ENCODE measurements at places on chromosomes 3 and 15.

DNA sequence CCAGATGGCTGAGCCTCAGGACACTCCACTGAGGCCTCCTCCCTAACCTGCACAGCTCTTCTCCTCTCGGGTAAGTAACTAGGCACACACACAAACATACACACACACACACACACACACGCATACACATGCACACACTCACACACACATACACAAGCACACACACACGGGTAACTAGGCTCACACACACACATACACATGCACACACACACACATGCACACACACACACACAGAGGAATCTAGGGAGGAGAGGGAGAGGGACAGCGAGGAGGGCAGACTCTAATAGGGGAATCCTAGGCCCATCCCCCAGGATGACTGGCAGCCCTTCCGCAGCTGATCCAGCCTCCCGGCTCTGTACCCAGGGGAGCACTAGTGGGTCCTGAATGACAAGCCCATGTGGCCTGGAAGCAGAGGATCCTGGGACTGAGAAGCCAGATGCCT, 177.4 kb upstream of the LINGO1 start:
- no peak for DNase-seq

- DNase-seq = no peak
Measured at GRCh38 chr3:150376001-150376848, 31.9 kb upstream of the TSC22D2 start.

DNA sequence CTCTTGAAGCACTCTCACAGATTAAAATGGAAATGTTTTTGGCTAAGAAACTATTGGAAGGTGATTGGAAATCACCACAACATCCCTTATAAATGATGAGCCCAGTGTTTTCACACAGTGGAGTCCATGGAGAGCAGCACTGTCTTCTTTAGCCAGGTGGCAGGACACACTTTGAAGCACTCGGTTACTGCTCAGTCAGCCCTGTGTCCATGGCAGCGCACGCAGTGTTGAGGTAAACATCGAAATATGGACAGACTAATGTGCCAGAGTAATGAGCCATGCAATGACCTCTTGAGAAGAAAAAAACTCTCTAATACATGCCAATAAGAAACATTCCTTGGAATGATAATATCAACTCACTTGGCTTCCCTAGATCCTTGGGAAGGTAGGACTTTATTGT, 66.6 kb downstream of the TGFBR2 start:
- no peak for DNase-seq

- no peak for DNase-seq
Measured at GRCh38 chr3:180408654-180409053, 193.3 kb upstream of the TTC14 start.

GRCh38 chr3:10342781-10343180, 21.9 kb upstream of the SEC13 start:
- DNase-seq = no peak

GRCh38 chr3:61810953-61811497, 249.7 kb downstream of the PTPRG start:
- DNase-seq = no peak

- DNase-seq = no peak
Measured at GRCh38 chr3:51671734-51672475, 853 bp downstream of the TEX264 start.

GRCh38 chr15:101723171-101723873, 951 bp downstream of the TARS3 start:
- no peak for DNase-seq

DNA sequence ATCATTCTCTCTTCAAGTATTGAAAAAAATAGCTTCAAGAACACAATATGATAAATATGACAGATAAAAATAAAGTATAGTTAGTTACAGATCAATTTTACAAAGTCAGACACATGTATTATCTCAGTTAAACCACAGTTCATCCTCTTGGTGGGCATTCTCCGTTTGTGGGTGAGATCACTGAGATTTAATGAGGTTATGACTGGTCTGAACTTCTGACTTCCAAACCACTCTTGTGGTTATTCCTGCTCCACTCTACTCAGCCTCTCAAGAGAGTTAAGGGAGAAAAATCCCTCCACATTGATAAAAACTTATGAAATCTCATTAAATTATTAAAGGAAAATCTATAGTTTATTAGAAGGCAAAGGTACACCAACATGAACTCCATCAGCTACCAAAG, 229.9 kb upstream of the LRTM1 start:
- DNase-seq = no peak

DNA sequence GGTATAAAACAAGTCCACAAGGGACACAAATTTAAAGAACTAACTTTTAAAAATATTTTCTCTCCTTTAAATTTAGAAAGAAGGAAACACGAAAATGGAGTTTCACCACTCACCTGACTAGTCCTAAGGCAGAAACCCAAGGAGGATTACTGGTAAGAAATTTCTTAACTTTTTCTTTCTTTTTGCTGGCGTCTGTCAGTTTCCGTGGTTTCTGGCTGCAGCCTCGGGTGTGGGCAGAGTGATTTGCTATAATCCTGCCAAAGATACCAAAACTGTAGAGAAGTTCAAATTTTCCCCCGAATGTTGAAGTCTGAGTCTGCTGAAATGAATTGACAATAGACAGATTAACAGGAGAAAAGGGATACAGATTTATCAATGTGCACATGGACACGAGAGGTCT, 843.6 kb upstream of the ALCAM start:
- no peak for DNase-seq

- DNase-seq = no peak
Measured at GRCh38 chr15:56739964-56740640, 6.8 kb upstream of the ZNF280D start.

- no peak for DNase-seq
Measured at GRCh38 chr3:197953325-197953724, 3.3 kb downstream of the RPL35A start.

- no peak for DNase-seq
Measured at GRCh38 chr3:14177580-14178246, 688 bp downstream of the XPC start.

GRCh38 chr3:70603103-70603502, 290.7 kb upstream of the MDFIC2 start:
- no peak for DNase-seq

DNA sequence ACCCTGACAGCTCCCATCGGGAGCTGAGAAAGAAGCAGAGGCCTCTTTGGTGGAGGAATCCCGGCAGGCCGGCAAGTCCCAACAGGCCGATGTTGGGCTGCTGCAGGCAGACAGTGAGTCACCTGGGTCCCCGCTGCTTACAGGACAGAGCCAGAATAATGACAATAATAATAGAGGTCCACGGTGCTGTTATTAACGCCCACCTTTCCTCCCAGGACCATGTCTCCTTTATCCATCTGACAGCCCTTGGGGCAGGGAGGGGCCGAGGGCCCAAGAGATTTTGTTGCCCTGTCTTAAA, 29.3 kb upstream of the MAGEF1 start:
- DNase-seq = no peak

DNA sequence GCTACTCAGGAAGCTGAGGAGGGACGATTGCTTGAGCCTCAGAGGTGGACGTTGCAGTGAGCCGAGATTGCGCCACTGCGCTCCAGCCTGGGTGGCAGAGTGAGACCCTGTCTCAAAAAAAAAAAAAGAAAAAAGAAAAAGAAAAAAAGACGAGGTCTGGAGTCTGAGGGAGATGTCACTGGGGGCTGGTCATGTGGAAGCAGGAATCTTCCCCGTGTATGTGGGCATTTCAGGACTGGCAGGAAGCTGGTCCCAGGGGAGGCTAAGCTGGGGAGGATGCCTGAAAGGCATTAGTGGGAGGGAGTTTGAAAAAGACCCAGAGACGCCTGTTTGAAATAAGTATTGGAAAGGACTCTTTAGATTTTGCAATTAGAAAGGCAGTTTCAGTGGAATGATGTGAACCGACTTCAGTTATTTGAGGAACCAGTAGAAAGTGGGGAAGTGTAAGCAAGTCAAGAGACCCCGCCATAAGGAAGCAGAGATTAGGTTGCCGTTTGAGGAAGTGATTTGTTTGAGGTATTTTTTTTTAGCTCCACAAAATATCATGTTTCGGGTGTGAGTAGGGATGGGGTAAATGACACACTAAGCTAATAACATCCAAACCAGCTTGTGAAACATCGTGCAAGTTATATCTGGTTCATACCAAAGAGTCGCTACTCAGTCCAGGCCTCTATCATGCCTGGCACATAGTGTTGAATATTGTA, 55.5 kb downstream of the ST6GAL1 start:
- no peak for DNase-seq

DNA sequence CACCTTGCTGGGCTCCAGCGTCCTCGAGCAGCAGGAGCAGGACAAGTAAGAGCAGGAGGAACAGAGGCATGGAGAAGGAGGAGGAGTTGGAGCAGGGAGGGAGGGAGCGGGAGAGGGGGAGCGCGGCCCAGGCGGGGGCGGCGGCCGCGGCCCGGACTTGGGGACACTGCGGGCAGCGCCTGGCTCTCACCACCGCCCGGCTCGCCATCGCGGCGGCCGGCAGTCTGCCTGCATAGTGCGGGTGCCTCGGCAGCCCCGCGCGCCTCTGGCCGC, 440 bp downstream of the DCBLD2 start:
- no peak for DNase-seq

DNA sequence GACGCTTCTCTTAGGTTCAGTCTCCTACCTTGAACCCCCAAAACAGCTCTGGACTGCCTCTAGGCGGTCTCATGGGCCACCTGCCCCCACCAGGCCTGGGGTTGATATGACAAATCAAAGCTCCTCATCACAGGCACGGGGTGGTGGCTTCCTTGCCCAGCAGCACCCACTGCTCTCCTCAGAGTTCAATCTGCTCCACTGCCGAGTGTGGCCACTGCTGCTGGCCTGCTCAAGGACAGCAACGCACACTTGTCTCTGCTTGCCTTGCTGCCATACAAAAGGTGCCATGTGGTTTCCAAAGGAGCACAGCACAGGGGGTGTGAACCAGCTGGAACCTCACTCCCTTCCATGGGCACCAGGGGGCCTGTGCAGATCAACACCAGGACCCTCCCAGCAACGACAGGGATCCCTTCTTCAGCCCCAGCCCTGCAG, 10.2 kb downstream of the KBTBD13 start:
- no peak for DNase-seq

GRCh38 chr3:78281381-78281780, 1241.5 kb downstream of the ROBO2 start:
- DNase-seq = no peak

- DNase-seq = no peak
Measured at GRCh38 chr3:31442755-31443154, 90.0 kb upstream of the STT3B start.

- no peak for DNase-seq
Measured at GRCh38 chr3:170507063-170507462, 78.8 kb downstream of the SLC7A14 start.

DNA sequence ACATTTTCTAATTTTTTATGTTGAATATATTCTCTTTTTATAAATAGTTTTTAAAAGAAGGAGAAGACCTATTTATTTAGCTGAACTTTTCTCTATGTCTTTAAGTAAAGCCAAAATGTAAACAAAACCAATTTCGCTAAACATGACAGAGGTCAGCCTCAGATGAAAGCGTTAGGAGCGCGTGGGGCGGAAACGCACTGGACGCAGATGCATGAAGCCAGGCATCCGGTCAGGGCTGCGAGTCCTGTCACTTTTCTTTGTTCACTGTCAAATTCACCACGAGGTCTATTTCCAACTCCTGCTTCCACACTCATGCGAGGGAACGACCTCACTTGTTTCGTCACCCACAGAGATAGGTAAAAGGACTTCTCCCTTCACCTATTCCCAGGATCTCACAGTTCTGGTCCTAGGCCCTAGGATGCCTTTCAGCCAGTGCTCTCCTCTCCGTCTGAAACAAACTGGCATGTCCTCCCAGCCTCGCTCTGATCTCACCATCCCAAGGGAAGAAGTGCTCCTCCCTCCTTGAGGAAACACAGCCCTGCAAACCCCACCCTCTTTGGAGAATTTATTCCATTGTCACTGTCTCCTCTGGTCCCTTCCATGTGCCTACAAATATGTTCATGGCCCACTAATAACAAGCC, 57.9 kb downstream of the ITGB5 start:
- DNase-seq = no peak

GRCh38 chr15:79439236-79439635, 7.1 kb downstream of the MINAR1 start:
- DNase-seq = no peak

- DNase-seq = no peak
Measured at GRCh38 chr3:95335517-95335916, 1272.7 kb downstream of the NSUN3 start.

- no peak for DNase-seq
Measured at GRCh38 chr15:28726102-28726501, 13.9 kb upstream of the GOLGA8M start.

GRCh38 chr3:159234306-159234705, 432.5 kb downstream of the MFSD1 start:
- no peak for DNase-seq

DNA sequence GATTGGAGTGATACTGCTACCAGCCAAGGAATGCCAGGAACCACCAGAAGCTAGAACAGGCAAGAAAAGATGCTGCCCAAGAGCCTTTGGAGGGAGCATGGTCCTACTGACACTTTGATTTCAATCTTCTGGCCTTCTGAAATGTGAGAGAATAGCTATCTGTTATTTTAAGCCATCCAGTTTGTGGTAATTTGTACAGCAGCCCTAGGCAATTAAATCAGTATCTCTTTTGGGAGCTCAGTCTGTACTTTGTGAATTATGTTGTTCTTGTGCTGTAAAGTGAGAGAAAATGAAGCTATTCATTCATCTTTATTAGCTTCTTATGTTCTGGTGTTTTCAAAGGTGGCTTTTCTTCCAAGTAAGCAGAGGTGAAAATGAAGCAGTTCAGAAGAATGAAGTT, 381.3 kb downstream of the PDCD6IP start:
- no peak for DNase-seq

- no peak for DNase-seq
Measured at GRCh38 chr15:72011302-72011942, 106.5 kb downstream of the MYO9A start.

DNA sequence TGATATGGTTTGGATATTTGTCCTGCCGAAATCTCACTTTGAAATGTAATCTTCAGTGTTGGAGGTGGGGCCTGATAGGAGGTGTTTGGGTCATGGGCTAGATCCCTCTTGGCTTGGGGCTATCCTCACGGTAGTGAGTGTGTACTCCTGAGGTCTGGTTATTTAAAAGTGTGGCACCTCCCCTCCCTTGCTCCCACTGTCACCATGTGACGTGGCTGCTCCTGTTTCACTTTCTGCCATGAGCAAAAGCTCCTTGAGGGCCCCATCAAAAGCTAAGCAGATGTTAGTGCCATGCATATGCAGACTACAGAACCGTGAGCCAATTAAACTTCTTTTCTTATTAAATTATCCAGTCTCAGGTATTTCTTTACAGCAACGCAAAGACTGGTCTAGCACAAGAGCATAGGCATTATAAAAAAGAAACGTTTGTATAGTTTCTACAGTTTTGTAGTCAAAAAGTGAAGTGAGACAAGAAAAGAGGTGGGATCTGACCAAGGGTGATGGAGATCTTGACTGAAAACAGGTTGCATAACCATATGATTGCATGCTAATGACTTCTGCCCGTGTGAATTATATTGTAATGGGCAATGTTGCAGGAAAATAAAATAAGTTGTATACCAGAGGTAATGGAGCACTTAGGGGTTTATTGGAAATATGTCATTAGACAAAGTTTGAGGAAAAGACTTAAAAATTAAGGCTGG, 28.5 kb upstream of the CLASP2 start:
- DNase-seq = no peak
